ENCODE measurements at places on chromosomes 12 and 14.

DNA sequence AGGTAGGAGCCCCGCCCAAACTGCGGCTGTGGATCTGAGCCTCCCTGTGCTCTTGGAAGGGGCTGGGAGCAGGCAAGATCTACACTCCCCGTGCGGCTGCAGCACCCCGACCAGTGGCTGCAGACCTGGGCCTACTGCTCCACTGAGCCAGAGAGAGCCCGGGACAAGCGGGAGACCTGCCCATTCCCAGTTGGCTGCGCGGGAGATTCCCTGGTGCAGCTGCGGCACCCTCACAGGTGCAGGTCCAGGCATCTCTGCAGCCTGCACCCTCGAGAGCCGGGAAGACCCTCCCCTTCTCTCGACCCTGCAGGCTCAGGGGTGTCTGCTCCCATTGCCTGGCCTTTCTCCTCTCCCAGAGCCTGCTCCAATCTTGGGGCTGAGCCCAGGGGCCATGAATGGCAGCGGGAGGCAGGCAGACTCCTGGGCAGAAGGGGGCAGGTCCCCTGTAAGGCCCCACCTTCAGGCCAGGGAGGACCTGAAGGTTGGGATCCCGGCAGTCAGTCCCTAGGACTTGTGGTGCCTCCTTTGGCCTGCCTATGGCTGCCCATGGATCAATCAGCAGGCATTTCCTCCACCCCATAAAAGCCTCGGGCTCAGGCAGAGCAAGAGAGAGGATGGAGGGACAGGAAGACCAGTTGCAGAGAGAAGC lies 8.8 kb upstream of the A2M start:
- no peak for DNase-seq

DNA sequence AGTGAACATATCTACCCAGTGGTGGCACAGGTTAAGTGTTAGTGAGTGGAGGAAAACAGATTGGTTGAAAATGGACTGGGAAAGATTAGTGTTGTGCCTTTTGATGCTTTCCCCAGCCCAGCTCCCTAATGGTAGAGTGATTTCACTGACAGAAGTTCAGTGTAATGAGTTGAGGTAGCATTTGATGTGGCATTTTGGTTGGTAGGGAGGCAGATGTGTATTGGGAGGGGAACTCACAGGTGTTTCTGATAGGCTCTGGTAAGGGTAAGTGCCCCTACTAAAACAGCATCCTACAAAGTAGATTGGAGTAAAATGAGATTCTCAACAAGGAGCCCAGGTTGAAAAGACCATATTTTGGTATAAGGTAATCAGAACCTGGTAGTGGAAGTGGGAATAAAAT lies 4.2 kb downstream of the TBK1 start:
- no peak for DNase-seq

- no peak for DNase-seq
Measured at GRCh38 chr14:22383515-22384166, 205.4 kb downstream of the DAD1 start.

- DNase-seq: no peak
Measured at GRCh38 chr12:99131751-99132199, 486.7 kb downstream of the APAF1 start.
